Smooth muscle cell of bladder (primary cell): ENCODE measurements at places on chromosomes 7 and 10. TPM values are rescaled to one million over a fixed set of nuclear protein-coding genes. Genes with fewer than 3 reads are reported as not detected.

MMS19 gene
- 41.4 and 45.8 TPM in 2 replicates for total RNA-seq

HIF1AN gene
- 8.5 and 12.7 TPM in 2 replicates for total RNA-seq

NUTM2A gene
- total RNA-seq: 0.28 and 0.37 TPM in 2 replicates

CALCR gene
- not detected in 2 replicates for total RNA-seq

DNAJC9 gene
- total RNA-seq: 14.5 and 15.7 TPM in 2 replicates

CYP3A5 gene
- total RNA-seq: 0.28 and 0.37 TPM in 2 replicates
